ENCODE measurements at places on chromosomes 6 and 20.

DNA sequence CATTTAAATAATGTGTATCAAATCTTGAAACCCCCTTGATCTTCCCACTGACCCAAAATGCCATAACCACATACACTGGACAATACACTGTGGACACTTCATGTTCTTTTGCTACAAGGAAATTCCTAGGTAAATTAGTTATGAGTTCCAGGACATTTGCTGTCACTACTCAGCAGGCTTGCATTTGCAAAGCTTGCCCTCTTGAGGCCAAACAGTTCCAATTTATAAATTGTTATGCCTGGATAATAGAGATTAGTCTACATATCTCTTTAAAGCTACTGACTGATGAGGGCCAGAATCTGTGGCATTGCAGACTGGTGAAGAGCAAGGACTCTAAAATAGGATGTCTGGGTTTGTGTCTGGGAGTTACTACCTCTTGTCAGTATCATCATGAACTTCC, 17.4 kb upstream of the RAB32 start:
- no peak for DNase-seq

DNA sequence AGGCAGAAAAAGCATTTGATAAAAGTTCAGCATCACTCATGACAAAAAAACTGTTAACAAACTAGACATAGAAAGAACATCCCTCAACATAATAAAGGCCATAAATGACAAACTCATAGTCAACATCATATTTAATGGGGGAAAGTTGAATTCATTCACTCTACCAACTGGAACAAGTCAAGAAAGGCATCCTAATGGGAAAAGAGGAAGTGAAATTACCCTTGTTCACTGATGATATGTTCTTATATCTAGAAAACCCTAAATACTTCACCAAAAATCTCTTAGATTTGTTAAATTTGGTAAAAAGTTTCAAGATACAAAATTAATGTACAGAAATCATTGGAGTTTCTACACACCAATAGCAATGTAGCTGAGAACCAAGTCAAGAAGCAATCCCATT, 48.9 kb downstream of the GGTLC1 start:
- DNase-seq = no peak

GRCh38 chr20:21180248-21180647, 54.4 kb downstream of the KIZ start:
- DNase-seq = no peak

DNA sequence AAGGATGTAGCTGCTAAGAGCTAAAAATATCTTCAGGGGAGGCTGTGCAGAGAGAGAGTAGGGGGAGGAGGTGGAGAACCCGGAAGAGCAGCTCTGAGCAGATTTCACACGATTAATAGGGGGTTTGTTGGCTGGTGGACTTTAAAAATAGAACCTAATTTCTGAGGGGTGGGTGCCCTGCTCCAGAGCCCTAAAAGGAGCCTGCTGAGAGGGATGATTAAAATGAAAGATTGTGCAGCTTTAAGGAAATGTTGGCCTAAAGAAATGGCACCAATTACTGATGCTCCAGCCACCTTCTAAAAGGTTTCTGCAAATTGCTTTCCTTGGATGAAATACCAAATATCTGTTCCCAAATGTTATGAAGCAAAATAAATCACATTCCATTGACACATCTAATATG, 202.8 kb upstream of the BTBD3 start:
- DNase-seq = no peak

DNA sequence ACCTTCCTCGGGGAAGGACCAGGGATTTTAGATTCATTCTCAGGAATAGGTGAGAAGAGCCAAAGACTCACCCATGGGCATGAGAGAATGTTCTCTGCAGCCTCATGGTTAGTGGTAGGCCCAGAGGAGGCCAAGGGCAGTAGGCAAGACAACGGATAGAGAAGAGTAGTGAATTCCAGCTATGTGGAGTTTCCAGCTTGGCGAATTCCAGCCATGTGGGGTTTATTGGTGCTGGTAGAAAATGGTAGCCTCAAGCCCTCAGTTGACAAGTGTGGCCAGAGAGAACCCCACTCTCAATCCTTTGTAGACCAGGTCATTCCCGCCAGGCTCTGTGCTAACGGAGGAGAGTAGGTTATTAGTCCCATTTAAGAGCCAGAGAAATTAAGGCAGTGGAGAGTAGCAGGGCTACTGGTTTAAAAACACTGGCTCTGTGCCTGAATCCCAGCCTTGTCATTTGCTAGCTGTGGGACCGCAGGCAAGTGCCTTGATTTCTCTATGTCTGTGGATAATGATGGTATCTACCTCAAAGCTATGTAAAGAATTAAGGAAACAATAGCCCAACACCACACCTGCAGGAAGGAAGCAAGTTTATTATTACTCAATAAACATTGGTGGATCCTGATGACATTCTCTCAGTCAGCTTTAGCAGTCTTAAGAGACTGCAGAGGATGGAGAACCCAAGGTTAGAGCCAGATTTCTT, 2.0 kb upstream of the SLC9A8 start:
- no peak for DNase-seq

- no peak for DNase-seq
These were observed 16.2 kb downstream of the GABRR2 start for GRCh38 chr6:89298680-89299465.

DNA sequence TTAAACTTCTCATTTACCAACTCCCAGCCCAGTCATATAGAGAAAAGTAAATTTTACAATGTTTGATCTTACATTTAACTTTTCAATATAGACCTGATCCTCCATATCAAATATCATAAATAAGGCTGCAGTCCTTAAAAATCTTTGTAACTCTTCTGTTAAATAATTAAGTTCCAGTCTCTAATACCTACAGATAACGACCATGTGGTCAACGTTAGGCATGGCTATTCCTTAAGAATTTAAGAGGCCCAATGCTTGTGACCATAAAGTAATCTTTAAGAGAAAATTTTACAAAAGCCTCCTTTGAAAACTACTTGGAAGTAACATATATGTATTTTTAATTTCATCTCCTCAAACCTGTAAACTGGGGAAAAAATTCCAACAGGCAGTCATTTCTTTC, 1.6 kb downstream of the FBXO5 start:
- DNase-seq = no peak

- DNase-seq = no peak
These were observed 384.5 kb upstream of the HSF2 start for GRCh38 chr6:122014961-122015360.

DNA sequence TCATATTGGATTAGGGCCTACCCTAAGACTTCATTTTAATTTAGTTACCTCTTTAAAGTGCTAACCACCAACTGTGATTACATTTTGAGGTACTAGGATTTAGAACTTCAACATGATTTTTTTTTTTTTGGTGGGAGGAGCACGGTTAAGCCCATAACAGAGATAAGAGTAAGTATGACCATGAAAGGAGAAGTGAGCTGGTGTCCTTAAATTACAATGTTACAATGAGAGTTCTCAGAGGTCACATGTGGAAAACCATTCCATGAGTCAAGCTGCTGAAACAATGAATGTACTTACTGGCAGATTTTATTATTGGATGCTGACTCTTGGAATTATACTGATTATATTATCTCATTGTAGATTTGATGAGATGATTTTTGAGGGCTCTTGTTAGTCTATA, 779.3 kb upstream of the CITED2 start:
- no peak for DNase-seq

GRCh38 chr6:170255426-170256125, 35.3 kb downstream of the DLL1 start:
- DNase-seq = no peak

DNA sequence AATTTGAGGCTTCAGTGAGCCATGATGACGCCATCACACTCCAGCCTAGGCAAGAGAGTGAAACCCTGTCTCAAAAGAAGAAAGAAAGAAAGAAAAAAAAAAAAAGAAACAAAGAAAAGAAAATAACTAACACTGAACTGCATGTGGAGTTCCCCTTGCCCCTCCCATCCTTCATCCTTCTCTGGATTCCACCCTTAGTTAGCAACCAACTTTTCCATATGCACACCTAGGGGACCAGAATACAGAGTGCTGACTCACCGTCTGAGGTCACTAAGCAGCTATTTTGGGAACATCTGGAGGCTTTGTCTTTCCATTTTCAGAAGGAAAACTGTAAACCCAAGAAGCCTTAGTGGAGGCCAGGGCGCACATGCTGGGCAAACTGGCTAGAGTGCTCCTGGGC, 257.4 kb downstream of the MAFB start:
- DNase-seq = no peak

GRCh38 chr6:107741191-107741680, 82.9 kb downstream of the SCML4 start:
- DNase-seq = no peak

All from 8988T (cell line).